ENCODE measurements at places on chromosomes 2 and 18. TPM values are rescaled to one million over a fixed set of nuclear protein-coding genes. Genes with fewer than 3 reads are reported as not detected.

Gene STK16
- total RNA-seq: 32.8 TPM

Gene ZSWIM2
- not detected for total RNA-seq

Gene ALKAL2
- total RNA-seq: not detected

Gene PPIL3
- total RNA-seq: 61.4 TPM

Gene ESPNL
- total RNA-seq: not detected
